ENCODE measurements at places on chromosomes 12 and 14. TPM values are rescaled to one million over a fixed set of nuclear protein-coding genes. Genes with fewer than 3 reads are reported as not detected.
A peak's percentile ranks its signal among the peaks of the same experiment; 100 is the strongest.

- no peak for DNase-seq
- no peak overlapping the region for H3K4me3 ChIP-seq
- no peaks in the 10 kb centered on the region for H3K36me3 ChIP-seq
- no peaks in the 10 kb centered on the region for H3K4me1 ChIP-seq
These were observed 535.7 kb upstream of the FBXO33 start for GRCh38 chr14:39967885-39968284.

- no peak overlapping the region for H3K27ac ChIP-seq
- H3K4me3 ChIP-seq, result no peak overlapping the region
- no peak for DNase-seq
- H3K27me3 ChIP-seq, result no peaks in the 10 kb centered on the region
- H3K4me1 ChIP-seq, result no peaks in the 10 kb centered on the region
- no peaks in the 10 kb centered on the region for H3K36me3 ChIP-seq
These were observed 58.1 kb downstream of the HSP90AA1 start for GRCh38 chr14:102028733-102029132.

DNA sequence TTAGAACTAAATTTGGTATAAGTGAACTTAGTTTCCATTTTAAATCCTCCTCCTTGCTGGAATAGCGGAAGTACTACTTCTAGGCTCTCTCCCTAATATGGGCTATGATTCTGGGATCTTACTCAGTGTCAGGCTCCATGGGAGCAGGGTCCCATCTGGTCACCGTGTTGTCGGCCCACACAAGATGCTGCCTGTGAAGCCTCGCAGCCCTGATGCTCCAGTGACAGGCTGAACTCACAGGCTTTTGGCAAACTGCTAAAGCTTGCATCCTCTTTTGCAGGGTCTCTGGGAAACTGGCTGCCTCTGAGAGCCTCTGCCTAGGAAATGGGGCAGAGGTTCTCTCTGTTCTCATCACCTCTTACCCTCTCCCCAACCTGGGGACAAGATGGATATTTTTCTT, 88.4 kb downstream of the RPAP3 start:
- no peaks in the 10 kb centered on the region for H3K4me1 ChIP-seq
- no peaks in the 10 kb centered on the region for H3K36me3 ChIP-seq
- no peaks in the 10 kb centered on the region for H3K27me3 ChIP-seq

GRCh38 chr12:15682826-15683225, 106.4 kb downstream of the EPS8 start:
- no peak overlapping the region for H3K27ac ChIP-seq
- DNase-seq, result no peak
- no peaks in the 10 kb centered on the region for H3K27me3 ChIP-seq
- H3K36me3 ChIP-seq, result no peaks in the 10 kb centered on the region

DNA sequence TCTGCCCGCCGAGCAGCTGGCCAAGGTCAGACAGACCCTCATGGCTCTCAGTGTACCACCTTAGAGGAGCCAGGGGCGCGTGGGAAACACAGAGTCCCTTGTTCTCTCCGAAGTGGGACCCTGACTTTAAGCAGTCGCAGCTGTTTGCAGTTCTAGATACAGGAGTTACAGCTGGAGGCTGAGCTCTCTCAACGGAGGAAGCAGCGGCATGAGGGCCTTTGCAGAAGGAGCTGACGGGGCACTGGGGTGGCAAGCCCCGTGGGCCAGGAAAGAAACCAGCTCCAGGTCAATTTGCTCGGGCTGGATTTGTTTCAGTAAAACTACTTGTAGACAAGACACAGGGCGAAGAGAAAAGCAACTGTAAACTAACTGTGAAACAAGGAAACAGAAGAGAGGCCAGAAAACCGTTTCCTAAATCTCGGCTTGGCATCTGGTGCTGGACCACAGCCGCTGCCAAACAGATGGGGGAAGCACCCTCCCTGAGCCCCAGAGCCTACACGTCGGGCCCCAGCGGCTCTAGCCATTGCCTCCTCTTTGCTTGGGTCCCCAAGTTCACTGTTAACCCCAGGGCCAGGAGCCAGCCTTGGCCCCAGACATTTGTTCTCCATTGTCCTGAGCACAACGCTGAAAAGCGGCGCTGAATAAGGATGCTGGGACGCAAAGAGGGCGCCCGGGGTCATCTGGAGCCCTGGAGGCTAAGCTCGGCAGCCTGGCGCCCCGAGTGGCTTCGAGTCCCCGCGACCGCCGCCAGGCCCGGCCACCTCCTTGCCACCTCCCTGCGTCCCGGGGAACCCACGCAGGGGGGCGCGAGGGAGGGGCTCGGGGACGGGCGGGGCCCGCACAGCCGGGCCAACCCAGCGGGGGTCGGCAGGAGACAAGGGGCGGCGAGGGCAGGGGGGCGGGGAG, 914 bp upstream of the PACS2 start:
- peaks cover 14% of the 10 kb centered on the region for H3K4me1 ChIP-seq
- no peaks in the 10 kb centered on the region for H3K36me3 ChIP-seq
- no peaks in the 10 kb centered on the region for H3K27me3 ChIP-seq
- peak overlapping the region; percentile 85 for H3K4me3 ChIP-seq
- peak; percentile 71 for DNase-seq

- no peak for DNase-seq
- no peak overlapping the region for H3K27ac ChIP-seq
- no peaks in the 10 kb centered on the region for H3K4me1 ChIP-seq
- H3K27me3 ChIP-seq, result no peaks in the 10 kb centered on the region
- no peaks in the 10 kb centered on the region for H3K36me3 ChIP-seq
- H3K4me3 ChIP-seq, result no peak overlapping the region
These were observed 121.4 kb downstream of the SMOC1 start for GRCh38 chr14:70000601-70001000.

- H3K27ac ChIP-seq, result no peak overlapping the region
- peaks cover 19% of the 10 kb centered on the region for H3K4me1 ChIP-seq
- DNase-seq, result no peak
- no peaks in the 10 kb centered on the region for H3K36me3 ChIP-seq
These were observed 3.3 kb downstream of the PXN start for GRCh38 chr12:120261951-120262851.

DNA sequence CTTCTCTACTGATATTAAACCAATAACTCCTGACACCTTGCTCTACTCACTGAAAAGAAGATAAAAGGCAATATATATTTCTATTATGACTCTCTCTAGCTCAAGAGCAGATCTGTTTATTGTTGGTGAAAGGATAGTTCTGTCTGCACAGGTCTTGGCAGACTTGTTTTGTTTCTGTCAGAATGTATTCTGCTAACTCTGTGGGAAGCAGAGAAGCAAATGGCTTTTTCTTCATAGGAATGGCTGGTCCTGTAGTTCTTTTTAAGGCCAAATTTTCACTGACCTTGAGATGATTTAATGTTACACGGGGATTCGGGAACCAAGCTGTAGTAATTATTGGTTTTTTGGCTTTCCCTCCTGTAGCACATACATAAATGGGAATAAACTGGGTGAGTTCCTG, 512.1 kb downstream of the DIO2 start:
- no peak overlapping the region for H3K4me3 ChIP-seq
- H3K27ac ChIP-seq, result no peak overlapping the region
- no peaks in the 10 kb centered on the region for H3K4me1 ChIP-seq
- H3K27me3 ChIP-seq, result no peaks in the 10 kb centered on the region
- H3K36me3 ChIP-seq, result no peaks in the 10 kb centered on the region

DNA sequence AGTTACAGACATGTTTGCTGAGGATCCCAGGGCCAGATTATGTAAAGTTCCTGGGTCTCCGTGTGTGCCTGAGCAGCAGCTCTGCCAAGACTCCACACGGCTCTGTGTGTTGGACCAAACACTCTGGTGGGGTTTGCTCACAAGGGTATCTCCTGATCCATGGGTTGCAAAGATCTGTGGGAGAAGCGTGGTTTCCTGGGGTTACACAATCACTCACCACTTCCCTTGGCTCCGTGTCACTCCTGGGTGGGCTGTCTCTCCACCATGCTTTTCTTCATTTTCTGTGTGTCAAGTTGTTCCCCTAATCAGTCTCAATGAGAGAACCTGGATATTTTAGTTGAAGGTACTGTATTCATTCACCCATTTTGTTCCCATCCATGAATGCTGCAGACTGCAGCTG, 1088.8 kb downstream of the FSCB start:
- H3K36me3 ChIP-seq, result no peaks in the 10 kb centered on the region
- H3K27me3 ChIP-seq, result no peaks in the 10 kb centered on the region
- no peak overlapping the region for H3K4me3 ChIP-seq
- DNase-seq, result no peak

DNA sequence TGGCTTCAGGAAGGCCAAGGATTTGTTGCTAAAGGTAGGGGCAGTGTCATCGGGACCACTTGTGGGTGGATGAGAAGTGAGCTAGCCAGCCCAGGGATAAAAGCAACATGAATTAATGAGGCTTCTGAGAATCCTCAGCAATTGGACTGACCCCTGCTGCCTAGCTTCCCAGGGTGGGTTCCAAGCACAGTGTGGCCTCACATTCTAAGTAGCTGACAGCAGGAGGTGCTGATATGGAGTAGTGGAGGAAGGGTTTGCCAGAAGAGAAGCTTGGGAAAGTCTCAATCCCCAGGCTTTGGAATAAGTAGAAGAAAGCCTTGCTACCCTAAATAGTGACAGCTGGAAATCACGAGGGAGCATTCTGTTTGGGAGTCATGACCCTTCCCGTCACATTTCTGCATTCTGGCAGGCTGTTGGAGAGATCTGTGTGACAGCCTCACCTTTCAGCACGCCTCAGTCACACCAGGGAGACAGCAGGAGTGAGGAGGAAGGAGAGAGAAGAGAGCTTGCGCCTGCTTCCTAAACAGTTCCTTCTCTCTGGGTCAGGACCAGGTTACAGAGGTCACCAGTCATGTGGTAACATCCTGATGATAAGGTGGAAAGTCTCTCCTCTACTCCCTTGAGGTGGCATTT, 31.2 kb downstream of the DACT1 start:
- H3K27ac ChIP-seq, result no peak overlapping the region
- no peaks in the 10 kb centered on the region for H3K4me1 ChIP-seq
- H3K27me3 ChIP-seq, result no peaks in the 10 kb centered on the region
- no peak for DNase-seq
- no peak overlapping the region for H3K4me3 ChIP-seq

DNA sequence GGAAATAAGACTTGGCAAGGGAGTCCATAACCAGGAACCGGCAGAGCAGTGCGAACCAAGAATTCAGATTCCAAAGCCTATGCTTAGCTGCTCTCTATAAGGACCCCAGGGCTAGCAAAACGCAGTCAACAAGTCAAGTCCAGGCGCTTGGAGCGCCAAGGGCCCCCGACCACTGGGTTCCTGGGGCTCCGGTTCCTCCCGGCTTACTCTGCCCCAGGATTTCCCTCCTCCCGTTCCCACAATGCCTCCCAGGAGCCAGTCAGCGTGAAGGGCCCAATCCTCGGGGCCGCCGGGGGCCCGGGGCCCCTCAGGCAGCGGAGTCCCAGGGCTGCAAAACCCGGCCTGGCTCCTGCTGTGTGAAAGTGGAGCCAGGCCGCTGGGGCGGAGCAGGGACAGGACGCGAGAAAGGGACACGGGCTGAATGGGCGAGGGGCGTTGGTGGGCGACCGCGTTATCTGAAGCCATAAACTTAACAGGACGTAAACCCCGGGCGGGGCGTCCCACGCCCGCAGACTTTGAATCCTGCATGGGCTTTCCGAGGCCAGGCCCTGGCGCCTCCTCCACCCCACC, 1.5 kb downstream of the KRT8 start:
- no peaks in the 10 kb centered on the region for H3K36me3 ChIP-seq
- H3K27me3 ChIP-seq, result no peaks in the 10 kb centered on the region
- H3K4me3 ChIP-seq, result peak overlapping the region; percentile 52
- peak overlapping the region; percentile 63 for H3K27ac ChIP-seq

- no peaks in the 10 kb centered on the region for H3K4me1 ChIP-seq
- no peak overlapping the region for H3K27ac ChIP-seq
- H3K4me3 ChIP-seq, result no peak overlapping the region
- H3K36me3 ChIP-seq, result no peaks in the 10 kb centered on the region
- no peak for DNase-seq
These were observed 67.0 kb downstream of the ARF6 start for GRCh38 chr14:49959822-49960408.

Gene TEP1
- total RNA-seq, result 22.9 TPM

Gene SMCO3
- not detected for total RNA-seq

Gene FAM90A1
- not detected for total RNA-seq

Gene CABP1
- total RNA-seq, result 0.33 TPM

Gene PTCSC3
- not detected for total RNA-seq

Gene SYNDIG1L
- not detected for total RNA-seq

Gene FGD6
- total RNA-seq, result 18.1 TPM

Data from ovary (tissue), 10 donors.